Substantia nigra (tissue), 51 donors: ENCODE measurements at places on chromosomes 12 and 14.

- no peak for DNase-seq
Measured at GRCh38 chr14:66649498-66649897, 141.6 kb downstream of the GPHN start.

- no peak for DNase-seq
Measured at GRCh38 chr12:67364228-67364627, 95.1 kb downstream of the CAND1 start.

GRCh38 chr14:99402950-99403349 is 77.7 kb downstream of the SETD3 start:
- DNase-seq = no peak

DNA sequence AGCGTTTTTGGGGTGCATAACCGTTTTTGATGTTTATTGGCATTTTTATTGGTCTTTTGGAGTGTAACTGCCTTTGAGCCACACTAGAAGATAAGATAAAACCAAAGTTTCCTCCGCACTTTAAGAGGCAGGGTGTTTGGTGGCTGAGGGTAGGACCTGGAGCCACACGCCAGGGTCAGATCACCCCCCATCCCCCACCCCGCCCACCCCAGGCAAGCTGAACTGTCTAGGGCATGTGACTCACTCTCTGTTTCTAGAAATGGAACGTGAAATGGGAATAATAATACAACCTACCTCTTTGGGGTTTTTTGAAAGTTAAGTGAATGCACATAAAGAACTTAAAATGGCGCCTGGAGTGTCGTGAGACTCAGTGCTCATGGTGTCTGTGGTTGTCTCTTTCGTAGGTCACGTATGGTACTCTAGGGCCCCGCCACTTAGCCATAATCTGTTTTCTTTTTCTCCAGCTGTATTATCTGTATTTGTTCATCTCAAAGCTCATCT is 56.0 kb downstream of the PPP2R5C start:
- no peak for DNase-seq

DNA sequence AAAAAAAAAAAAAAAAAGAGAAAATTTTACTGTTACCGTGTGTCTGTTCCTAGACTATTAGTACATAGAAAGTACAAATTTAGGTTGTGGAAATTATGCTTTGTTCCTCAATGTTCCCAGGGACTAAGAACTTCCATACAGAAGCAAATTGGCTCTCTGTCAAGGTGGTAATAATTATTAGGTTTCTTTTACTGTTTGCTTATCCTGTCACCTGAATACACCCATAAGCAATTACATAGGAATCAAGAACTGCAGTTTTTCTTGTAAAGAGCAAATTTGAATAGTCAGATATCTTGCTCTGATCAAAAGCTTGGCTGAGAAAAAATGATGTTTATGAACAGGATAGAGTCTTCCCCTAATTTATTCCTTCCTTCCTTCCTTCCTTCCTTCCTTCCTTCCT is 191.2 kb downstream of the AEBP2 start:
- DNase-seq = no peak

DNA sequence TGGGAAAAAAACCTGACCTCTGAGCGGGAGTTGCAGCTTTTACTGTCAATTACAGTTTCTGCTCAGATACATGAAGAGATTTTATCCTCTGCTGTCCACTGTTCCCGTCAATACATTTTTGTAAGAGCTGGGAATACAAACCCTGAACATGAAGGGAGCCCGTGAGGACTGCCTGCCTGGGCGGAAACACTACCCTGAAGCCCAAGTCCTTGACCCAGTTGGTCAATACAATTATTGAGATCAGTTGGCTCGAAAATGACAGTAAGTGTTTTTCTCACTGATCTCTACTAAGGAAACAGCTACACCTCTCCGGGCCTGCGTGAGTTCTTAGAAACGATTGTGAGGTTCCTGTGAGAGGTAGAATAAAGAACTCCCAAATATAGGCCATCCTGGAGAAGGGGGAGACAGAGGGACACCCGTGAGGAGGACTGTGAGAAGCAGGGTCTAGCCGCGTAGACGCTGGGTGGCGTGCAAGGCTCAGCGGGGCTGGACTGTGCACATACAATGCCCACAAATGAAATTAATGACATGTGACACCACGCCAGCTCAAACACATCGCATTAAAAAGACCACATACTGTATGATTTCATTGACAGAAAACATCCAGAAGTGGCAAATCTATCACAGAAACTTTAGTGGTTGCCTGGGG is 509.5 kb downstream of the TMEM132D start:
- no peak for DNase-seq

DNA sequence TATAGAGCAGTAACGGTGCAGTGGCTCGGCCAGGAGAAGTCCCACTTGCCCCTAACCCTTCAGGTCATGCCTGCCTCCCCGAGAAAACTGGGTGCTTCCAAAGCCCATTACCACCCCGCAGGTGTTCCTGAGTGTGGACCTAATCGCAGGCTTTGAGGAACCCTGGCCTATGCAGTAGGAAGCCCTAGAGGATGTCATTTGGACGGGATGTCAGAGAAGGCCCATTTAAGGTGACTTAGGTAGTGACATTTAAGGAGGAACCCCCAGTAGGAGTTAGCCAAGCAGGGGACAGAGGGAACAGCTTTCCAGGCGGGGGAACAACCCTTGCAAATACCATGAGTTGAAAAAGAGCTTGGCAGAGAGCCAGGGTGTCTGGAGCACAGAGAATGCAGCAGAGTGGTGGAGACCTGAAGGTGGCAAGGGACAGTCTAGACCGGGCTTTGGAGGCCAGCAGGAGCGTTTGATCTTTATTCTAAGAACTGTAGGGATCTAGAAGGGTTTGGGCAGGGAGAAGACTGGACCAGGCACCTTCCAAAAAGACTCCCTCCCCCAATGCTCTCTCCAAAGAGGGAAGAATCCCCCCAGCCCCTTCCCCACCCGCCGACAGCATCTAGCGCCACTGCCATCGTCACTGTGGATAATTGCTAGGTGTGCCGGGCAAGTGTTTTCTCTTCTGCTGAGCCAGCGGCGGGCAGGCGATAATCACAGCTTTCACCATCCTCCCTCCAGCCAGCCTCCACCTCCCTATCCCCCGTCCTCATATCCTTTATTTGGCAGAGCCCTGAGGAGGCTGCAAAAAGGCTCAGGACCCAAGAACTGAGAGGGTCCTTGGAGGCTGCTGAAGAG is 33.3 kb upstream of the BEGAIN start:
- DNase-seq = no peak

DNA sequence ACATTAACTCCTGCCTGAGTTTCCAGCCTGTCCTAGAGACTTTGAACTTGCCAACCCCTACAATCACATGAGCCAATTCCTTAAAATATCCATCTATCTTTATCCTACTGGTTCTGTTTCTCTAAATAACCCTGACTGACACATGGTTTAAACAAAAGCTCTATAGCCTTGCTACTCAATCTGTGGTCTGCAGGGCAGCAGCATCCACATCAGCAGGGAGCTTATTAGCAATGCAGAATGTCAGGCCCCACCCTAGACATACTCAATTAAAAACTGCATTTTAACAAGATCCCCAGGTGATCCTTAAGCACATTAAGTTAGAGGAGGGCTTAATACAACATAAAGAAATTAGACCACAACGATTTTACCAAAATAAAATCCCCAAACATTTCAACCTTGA is 108.3 kb upstream of the CPSF6 start:
- DNase-seq = no peak

- no peak for DNase-seq
Measured at GRCh38 chr12:7917392-7918267, 18.4 kb downstream of the SLC2A3 start.

DNA sequence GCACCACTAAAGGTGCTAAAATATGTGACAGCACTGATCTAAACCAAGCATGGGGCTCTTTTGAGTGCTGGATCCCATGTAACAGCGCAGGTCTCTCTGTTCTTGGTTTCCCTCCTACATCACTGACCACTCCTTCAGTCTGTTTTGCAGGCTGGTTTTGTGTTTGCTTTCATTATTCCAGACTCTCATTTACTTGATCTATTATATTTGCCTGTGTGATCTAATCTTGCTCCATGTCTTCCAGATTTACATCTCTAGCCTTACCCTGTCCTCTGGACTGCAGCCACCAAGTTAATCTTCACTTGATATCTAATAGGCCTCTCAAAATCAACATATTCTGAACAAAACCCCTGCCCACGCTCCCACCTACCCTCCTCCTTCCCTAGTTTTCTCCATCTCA is 8.6 kb downstream of the GLIPR1 start:
- DNase-seq = no peak
